ENCODE measurements at places on chromosomes 5 and 9.

DNA sequence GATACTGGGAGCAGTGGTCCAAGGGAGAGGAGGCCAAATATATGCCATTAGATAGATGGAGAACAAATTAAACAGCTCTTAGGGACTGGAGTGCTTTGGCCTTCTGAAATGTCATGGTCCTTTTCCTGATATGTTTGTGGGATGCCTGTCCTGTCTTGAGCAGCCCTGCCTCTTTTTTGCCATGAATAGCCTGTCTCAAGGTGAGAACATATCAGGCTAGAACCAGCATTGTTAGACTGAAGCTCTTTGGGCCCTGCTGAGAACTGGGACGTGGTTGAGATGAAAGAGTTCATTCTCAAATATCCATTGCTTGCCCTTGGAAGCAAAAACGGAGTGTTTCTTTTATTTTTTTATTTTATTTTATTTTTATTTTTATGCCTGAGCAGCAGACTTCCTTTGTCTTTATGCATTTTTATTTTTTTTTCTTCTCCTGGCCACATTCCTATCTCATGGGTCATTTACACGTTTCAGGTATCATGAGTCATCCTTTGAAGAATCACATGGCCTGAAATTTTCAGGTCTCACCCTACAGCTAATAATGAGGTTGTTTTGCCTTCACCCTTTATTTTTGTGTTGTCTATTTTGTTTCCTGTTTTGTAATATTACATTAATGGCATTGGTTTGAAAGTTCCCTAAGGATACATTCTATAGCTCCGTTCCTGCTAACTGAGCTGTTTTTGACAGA is 371.4 kb downstream of the PSAT1 start:
- no peak for DNase-seq

- DNase-seq = no peak
These were observed 561.3 kb downstream of the IRX1 start for GRCh38 chr5:4156889-4157288.

DNA sequence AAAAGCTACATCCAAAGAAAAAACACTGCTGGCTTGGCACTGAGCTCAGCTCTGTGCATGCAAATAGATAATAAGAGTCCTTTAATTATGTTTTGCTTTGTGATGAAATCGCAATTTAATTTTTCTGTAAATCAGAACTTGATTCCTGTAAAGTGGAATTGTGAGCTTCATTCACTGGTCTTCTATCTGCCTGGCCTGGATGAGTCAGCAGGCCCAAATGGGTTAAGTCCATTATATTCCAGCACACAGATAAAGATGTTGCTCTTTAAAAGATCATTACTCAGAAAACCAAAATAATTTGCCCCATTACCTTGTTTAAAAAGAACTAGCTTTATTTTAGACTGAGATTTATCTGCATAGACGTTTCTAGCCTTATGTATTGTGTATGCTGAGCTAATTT is 90.4 kb downstream of the CARTPT start:
- DNase-seq = no peak

DNA sequence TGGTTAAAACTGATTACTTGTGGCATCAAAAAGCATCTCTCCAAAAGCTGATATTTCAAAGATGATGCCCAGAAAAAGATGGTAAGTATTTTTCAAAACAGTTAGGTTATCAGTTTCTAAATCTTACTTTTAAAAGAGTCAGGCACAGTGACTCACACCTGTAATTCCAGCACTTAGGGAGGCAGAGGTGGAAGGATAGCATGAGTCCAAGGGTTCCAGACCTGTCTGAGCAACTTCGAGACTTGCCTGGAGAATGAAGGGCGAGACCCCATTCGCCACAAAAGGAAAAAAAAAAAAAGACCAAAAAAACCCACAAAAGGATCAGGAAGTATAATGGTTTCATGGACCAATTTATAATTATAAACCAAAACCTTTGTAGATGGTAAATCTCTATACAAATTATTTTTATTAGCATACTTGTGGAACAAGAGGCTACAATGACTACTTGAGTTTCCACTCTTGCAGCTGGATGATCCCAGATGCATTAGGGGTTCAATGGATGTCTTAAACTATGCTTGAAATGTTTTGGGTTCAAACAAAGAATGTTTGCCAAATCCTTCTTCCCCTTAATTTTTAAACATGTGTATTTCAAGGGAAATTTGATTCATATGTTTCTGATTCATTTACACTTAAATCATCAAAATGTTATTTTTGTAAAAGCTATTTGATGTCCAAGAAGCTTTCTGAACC is 96.1 kb downstream of the ADAMTSL1 start:
- DNase-seq = no peak

DNA sequence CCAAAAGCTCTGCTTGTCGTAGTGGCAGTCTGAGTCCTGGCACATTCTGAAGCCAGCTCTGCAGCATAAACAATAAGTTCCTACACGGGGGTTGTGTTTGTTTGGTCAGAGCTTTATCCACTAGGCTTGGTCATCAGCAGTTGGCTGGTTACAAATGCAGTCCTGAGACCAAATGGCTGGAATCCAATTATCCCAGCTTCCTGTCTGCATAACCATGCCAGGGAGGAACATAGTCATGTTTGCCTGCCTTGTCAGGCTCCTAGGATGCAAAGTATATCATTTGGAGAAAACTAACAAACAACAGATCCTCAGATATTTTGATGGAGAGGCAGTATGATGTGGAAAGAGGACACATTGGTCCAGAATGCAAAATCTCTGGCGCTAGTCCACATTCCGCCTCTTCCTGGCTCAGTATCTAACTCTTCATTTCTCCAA is 85.8 kb downstream of the FBXO38 start:
- no peak for DNase-seq

DNA sequence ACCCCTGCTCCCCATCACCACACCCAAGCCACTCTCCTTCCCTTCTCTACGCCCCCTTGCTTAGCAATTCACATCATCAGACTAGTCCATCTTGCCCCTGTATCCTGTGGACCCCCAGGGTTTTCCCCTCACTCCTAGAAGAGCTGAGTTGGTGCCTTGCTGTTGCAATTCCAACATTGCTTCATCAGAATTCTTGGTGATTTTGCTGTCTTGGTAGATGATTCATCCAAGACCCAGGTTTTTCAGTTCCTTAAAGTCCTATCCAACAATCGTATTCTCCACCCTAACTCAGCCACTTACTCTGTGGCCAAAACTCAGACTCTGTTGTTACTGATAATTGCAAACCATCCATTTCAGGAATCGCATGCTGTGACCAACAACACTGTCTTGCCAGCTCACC is 21.4 kb upstream of the CCNJL start:
- DNase-seq = no peak

DNA sequence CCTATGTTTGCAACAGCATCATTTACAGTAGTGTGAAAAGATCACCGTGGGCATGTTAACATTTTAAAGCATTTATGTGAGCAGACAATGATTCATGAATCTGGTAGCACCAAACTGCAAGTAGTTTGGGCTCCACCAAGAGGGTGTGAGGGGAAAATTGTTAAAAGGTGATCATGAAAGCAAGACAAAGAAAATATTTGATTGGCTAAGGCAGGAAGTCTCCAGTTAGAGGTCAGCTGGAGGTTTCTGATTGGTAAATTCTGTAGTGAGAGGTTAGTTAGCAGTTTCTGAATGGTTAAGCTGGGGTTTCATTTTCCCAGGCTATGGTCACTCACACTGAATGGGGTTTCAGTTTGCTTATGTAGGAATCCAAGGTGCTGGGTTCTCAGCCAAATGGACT is 13.5 kb upstream of the DRD1 start:
- DNase-seq = no peak

DNA sequence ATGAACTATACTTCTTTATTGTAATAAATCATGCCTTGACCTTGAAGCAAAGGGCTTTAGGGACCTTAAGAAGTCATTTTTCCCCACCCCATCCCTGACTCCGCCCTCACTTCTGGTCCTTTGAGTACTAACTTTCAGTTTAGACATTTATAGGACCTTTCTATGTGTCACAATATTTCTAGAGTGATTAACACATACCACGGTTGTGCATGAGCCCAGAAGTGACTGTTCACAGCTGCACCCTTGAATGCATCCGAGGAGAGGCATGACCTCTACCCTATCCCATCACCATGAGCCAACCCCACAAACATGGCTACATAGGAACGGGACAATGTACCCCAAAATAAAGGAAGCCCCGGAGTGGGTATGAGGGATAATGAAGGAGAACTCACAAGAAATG is 160.3 kb downstream of the HSD17B3 start:
- DNase-seq = no peak

- no peak for DNase-seq
These were observed 30.5 kb downstream of the ZNF618 start for GRCh38 chr9:113906411-113907110.

DNA sequence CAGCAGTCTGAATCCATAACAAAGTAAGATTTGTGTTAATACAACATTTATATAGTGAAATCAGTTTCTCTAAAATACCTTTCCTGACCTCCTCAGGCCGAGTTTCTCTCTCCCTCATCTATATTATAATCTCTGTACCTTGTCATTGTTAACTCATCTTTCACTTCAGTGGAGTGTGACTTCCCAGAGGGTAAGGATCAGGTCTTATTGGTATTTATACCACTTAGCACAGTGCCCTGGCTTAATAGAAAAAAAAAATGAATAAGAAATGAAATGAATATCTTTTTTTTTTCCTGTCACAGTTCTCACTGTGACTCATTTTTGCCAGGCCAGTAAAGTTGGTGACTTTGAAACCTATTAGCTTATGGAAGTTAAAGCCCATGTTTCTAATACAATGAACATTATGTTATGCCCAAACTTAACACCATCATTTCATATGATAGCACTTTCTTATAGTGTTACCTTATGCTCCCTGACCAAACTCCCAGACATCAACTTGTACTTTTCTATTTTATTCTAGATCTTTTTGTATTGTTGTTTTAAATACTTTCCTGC is 90.1 kb downstream of the NR3C1 start:
- no peak for DNase-seq

DNA sequence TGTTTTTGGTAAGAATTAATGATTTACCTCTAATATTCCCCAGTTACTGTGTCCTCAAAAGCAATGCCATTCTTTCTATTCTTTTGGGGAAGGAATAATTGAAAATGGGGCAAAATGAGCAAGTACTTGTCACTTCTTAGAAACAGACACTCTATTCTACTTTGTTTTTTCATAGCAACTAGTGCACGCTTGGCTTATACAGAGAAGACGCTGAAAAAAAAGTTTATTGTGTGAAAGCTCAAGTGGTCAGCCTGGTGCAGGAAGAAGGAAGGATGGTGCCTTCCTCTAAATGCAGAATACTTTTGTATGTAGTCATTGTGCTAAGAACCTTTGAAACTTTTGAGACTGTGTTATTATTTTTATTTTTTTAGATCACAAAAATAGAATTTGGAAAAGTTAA is 29.6 kb downstream of the ANKDD1B start:
- DNase-seq = no peak

DNA sequence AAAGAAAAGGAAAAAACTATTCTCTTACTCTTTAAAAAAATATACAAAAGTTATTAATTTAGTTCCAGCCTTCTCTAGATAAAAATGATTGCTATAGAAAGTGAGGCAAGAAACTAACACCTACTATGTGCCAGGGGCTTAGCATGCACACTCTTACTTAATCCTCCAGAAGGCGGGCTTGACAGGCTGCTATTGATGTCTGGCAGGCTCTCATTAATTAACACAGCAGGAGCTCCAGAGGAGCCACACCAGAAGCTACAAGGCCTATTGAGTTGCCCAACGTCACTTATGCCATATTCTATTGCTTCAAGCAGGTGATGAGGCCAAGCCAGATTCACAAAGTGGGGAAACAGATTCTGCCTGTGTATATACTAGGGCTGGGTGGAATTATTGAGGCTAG is 54.6 kb upstream of the CLINT1 start:
- no peak for DNase-seq

GRCh38 chr5:124902097-124902821 is 155.8 kb upstream of the ZNF608 start:
- no peak for DNase-seq

DNA sequence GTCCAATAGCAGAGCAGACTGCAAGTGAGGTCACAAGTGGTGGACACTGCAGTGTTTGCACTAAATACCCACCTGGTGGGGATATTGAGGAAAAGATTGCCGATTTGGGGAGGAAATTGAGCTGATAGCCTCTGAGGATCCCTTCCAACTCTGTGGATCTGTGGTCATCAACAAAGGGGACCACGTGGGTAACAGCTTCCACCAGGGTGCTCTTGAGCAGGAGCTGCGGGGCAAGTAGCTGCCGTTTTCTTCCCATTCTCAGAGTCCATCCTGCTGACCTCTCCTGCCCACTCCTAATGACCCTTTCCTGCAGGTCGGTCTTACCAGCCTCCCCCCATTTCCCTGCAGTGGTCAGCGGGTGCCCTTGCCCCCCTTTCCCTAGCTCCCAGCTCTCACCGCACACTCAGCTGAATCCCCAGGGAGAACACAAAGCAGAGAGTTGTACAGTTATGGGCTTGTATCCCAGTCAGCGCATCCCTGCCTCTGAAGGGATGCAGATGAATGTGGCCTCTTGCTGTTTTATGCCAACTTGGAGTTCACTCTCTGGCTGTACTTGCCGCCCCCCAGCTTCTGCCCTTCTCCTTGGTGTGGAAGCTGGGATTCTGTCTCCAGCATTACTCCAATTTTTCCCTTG is 18.0 kb downstream of the DAPK1 start:
- DNase-seq = no peak

DNA sequence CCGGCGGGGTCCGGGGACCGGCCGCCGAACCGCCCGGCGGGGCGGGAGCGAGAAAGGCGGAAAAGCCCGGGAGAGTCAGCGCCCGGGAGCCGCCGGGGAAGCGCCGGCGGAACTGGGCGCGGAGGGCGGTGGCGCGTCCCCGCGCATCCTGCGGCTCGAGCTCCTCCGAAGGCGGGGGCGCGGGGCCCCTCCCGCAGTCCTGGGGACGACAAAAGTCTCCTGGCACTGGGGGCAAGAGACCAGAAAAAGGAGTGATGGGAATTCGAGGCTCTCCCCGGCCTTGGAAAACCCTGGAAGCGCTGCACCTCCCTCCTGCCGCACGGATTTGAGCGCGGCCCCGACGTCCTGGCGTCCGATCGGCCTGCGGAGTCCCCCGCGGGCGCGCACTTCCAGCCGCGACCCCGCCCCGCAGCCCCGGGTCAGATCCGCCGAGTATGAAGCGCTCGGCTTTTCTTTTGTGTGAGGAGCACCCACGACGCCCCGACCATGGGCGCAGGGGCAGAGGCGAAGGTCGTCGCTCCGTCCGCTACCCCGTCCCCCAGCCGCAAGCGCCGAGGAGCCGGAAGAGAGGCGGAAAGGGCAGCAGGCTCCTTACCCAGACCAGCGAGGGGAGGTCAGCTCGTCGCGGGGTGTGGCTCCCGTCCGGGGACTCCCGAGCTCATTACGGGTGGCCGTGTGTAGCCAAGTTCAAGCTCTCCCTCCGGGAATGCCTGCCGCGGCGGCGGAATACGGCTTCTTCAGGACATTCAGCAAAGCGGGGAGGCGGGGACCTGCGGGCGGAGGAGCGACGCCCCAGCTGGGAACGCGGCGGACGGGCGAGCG is at the start of gene EPB41L4A:
Gene EPB41L4A (minus strand): TSS at position 114 of the 822 bp plus-strand sequence. CDS start 238 bp downstream, outside the sequence.
- peak; percentile 1 for DNase-seq

- DNase-seq = no peak
These were observed 127.0 kb upstream of the NTRK2 start for GRCh38 chr9:84542554-84542953.

Data from NCI-H1930 (cell line).